Stimulated activated CD4-positive, alpha-beta T cell treated with anti-CD3 and anti-CD28 coated beads, Interleukin-1b, Interleukin-23, amount 100 ng/mL, for 1 hour (primary cell): ENCODE measurements at places on chromosomes 2 and 18.

DNA sequence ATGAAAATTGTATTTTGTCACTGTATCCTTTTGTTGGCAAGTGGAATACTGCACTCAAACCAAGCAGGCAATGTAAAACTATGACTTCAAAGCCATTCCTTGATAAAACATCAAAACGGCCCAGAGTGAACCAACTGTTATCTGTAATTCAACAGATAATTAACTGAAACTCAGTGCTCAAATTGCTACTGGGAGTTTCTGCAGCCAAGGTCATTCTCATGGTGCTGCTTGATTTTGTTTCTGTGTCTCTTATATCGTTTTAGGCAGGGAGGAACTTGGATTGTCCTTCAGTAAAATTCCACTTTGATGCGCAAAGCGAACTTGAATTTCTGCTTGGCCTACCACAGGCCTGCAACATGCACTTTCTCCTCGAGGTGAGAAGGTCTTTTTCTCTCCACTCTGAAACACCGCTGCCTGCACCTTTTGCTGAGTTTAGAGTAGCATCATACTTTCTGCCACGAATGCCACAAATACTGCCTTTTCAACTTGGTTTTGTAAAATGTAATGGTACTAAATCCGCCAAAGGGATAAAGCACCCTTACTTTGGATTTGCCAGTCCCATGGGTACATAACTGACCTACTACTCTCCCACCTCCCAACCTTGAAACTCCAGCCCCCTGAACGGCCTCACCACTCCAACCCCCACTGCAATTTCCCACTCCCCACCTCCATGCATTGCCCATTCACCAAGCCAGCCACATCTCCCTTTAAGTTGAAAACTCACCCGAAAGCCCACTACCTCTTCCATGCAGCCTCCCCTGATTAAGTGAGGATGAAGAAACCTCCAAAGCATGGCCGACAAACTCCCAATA lies 204.7 kb downstream of the TGIF1 start:
- DNase-seq: no peak

DNA sequence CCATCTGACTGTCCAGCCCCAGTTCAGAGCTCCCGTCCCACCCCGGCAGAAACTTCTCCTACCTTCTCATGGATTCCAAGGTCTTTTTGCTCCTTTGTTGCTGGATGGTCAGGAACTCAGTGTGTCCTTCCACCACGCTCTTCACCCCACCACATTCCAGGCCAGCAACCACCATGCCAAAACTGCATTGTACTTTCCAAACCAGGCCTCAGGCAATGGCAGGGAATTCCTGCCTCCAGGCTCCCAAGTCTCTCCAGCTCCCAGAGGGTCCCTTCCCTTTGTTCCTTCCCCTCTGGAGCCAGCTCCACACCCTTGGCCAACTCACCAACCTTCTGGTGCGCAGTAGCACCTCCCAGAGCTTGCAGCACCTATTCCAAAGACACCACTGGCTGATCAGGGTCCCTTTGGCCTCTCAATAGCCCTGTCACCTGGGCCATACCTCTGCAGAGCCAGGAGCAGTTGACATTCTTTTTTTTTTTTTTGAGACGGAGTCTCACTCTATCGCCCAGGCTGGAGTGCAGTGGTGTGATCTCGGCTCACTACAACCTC lies 8.1 kb downstream of the CHMP1B start:
- no peak for DNase-seq

DNA sequence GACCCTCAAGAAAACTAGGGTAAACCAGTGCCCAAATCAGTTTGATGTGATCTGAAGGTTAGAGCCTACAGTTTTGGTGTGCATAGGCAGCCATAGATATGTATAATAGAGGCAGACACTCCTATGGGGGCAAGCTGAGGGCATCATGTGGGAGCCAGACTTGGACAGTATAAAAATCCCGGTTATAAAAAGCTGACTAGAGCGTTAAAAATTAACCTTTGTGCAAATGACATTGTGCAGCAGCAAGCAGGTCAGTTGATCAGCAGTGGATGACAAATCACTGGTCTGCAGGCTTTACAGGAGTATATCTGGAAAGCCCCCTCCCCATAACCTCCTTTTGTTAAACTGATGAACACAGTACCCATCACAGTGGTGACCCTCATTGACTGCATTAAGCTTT lies 107.8 kb downstream of the CTNNA2 start:
- DNase-seq: no peak

DNA sequence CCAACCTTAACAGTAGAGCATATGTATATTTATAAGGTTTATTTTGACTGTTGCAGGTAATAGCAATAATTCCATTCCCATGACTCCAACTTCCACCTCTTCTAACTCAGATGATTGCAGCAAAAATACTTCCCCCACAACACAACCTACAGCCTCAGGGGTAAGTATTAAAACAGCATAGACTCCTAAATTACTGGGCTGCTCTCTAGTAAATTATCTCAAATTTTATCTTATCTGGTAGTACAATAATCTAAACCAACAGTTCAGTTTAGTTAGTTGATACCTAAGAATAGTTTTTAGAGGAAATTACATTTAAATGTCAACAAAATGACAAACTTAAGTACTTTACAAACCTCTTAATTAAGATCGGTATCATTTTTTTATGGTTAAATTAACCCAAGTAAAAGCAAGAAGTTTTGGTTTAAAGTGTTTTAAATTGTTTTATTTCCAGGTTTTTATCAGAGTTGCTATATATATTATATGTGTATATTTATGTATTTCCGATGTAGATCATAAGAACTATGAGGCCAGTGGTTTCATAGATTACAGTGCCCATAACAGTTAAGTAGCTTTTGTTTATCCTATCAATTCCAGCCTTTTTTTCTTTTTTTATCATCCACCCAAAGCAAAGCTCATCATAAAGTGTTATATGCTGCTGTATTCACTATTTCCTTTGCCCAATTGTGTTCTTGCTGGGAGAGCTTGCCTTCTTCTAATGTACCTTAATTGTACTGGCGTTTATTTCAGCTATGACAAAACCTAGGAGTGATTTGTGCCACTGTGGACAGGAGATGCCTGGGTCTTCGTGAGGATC lies 13.7 kb downstream of the GATA6 start:
- no peak for DNase-seq

DNA sequence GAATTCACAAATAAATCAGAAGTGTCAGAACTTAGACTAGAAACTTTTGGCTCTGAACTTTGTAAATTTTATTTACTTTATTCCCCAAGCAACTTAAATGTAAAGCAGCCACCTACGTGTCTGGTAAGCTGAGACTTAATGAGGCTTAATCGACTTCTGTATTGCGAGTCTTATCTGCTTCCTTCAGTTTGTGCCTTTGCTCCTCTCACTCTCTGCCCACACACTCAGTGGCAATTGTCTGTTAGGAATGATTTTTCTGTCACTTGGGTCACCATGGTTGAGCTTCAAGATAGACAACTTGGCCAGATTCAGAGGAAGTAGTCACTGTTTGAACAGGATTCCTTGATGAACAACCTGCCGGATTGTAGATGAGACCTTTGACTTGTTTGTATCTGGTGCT lies 691.4 kb upstream of the FSHR start:
- no peak for DNase-seq

GRCh38 chr18:70029163-70029562 lies 81.5 kb upstream of the CD226 start:
- DNase-seq: no peak

DNA sequence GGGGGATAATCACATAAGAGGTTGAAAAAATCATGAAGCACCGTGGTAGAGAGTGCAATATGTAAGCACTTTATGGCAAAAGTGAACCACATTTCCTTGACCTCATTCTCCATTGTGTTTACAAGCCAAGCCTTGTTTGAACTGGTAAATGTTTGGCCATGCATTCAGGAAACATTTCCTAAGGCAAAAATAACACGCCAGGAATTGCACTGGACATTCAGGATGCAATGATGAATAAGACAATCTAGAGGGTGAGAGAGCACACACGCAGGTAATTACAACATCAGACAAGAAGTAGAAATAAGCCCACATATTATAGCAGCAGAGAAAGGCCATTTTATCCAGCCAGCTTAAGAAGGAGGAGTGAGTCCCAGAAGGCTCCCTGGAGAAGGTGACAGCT lies 218.0 kb upstream of the OSR1 start:
- no peak for DNase-seq

- DNase-seq: no peak
Measured at GRCh38 chr2:9020267-9020666, 16.8 kb upstream of the MBOAT2 start.

- DNase-seq: no peak
Measured at GRCh38 chr18:37710726-37711125, 145.1 kb upstream of the CELF4 start.

GRCh38 chr2:234242459-234242836 lies 191.9 kb downstream of the SPP2 start:
- DNase-seq: no peak

DNA sequence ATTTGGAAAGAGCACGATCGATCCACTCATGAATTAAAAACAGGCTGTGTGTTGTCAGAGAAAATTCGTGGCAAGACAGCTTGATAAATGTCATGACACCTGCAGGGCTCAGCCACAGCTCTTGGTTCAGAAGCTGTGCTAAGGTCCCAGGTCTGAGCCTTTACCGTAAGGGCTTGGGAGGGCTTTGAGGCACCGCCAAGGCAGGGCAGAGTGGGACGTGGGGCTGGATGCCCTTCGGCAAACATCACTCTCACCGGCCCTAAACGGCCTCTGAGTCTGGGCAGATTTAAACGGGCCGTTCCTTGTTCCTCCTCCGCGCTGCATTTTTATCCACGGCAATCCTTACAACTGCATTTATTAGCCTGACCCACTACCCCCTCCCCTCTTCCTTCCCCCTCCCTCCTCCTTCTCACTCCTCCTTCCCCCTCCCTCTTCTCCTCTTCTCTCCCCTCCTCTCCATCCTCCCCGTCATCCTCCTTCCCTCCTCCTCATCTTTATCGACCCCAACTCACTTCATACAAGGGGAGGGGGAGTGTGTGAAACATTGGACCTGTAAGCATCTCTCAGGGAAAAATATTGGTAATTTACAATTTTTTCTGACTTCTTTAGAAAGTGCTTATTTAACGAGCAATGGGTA lies 33.9 kb downstream of the MBP start:
- DNase-seq: no peak

DNA sequence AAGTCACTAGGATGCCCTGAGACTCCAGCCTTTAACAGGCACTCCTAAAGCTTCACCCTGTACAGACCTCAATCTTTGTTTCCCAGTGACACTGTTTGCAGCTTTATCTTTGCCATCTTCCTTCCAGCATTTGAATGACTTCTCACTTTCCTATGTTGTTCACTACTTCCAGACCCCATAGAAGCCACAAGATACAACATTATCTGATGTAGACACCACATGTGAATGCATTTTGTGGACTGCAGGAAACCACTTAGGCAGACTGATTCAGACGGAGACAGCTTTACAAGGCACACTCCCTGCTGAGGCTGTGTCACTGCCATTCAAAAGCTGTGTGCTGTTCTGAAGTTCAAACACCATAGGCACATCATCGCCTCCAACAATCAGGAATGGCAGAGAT lies 67.3 kb upstream of the SPATS2L start:
- DNase-seq: no peak

GRCh38 chr2:55400332-55400731 lies 19.3 kb downstream of the CCDC88A start:
- DNase-seq: no peak

- DNase-seq: no peak
Measured at GRCh38 chr2:227724394-227725039, at the start of gene SCYGR6. Gene SCYGR6 (minus strand): TSS chr2:227724757. CDS start chr2:227724757, 0 bp downstream.

DNA sequence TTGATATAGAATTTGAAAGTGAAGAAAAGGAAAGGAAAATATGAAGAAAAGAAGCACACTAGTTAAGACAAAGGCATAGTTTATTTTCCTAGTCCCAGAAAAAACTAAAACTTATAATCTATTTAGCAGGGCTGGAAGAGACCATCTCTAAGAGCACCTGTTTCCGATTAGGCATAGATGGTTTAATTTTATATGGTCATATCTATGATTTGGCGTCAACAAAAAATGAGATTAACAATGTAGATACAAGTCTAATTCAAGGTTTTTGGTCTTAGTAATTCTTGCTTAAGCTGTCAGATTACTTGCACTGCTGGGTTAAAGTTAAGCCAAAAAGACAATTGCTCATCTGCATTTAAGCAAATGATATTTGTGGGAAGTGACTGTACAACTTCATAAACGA lies 502.5 kb upstream of the FSHR start:
- DNase-seq: no peak

GRCh38 chr2:202278036-202278760 lies 12.6 kb downstream of the NOP58 start:
- no peak for DNase-seq

GRCh38 chr2:222776792-222777191 lies 84.0 kb upstream of the ACSL3 start:
- DNase-seq: no peak

DNA sequence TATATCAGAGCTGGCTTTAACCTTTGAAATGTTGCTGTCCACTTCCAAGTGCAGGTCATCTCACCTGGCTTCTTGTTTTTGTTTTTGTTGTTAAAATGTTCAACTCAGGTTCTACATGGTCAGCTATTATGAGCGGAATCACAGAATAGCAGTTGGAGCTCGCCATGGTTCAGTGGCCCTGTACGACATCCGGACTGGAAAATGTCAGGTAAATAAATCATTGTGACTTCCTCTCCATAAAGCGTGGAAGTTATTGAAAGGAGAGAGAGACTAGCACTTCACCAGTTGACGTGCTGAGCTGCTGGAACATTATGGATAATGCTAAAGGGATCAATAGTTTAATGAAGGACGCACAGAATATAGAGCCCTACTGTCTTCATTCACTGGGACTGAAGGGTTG lies 184.6 kb upstream of the BOD1L2 start:
- no peak for DNase-seq

DNA sequence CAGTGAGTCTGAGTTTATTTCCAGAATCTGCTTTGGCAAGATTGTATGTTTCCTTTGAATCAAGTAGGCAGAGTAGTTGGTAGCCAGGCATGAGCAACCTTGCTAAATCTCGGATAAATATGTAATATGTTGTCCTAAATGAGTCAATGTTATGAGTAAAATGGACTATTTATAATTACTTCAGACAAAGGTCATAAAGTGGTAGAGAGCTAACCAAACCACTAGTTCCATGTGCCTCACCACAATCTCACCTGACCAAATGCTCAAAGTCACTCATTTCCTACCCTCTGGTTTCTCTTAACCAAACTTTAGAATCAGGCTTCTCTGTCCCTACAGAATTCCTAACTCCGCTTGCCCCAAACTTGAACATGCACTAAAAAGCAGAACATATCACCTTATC lies 261.2 kb upstream of the FSIP2 start:
- DNase-seq: no peak

DNA sequence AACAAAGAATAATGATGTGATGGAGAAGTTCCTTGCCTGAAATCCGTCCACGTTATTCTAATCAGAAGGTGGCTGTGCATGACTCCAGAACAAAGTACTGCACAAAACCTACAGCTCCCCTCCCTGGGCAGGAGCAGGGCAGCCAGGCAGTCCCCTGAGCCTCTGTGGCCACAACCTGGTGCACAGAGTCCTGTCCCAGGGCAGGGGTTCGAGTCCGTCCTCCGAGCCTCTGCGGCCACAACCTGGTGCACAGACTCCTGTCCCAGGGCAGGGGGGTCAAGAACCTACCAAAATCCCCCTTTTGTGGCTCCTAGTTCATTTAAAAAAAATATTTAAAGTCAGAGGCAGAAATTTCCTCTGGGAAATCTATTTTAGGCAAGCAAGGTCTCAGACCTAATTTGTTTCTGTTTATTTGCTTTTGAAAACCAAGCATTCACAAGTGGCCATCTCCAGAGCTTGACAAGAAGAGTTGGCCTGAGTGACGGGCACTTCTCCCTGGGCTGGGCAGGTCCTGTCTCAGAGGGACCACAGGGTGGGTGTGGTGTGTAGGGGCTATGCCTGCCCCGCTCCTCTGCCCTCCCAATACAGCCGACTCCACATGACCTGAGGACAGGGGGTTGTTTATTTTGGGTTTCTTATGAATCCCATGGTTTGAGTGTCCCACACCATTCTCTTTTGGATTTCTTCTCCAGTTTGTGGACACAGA lies 255.9 kb upstream of the PXDN start:
- DNase-seq: no peak
